ENCODE measurements at places on chromosomes 7 and 10.

- peak; percentile 39 for DNase-seq
These were observed 563 bp downstream of the STAM start for GRCh38 chr10:17644485-17644943.

- DNase-seq: no peak
These were observed 345.6 kb downstream of the MDFIC start for GRCh38 chr7:115267503-115267902.

DNA sequence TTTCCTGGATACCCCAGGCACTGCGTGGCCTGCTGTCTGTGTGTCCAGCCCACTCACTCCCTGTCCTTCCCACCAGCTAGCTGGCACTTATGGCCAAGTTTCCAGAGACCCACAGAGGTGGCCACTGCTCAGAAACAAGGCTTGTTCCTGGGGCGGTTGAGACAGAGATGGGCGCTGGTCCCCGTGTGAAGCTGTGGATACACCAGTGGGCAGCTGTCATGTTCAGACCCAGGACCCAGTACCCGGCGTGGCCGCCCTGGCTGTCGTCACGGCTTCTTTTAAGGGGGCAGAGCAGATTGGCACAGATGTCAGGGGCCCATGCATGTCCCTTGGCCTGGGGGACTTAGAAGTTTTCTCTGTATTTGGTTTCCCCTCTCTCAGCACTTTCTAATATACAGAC, 36.3 kb downstream of the FOXL3 start:
- no peak for DNase-seq

DNA sequence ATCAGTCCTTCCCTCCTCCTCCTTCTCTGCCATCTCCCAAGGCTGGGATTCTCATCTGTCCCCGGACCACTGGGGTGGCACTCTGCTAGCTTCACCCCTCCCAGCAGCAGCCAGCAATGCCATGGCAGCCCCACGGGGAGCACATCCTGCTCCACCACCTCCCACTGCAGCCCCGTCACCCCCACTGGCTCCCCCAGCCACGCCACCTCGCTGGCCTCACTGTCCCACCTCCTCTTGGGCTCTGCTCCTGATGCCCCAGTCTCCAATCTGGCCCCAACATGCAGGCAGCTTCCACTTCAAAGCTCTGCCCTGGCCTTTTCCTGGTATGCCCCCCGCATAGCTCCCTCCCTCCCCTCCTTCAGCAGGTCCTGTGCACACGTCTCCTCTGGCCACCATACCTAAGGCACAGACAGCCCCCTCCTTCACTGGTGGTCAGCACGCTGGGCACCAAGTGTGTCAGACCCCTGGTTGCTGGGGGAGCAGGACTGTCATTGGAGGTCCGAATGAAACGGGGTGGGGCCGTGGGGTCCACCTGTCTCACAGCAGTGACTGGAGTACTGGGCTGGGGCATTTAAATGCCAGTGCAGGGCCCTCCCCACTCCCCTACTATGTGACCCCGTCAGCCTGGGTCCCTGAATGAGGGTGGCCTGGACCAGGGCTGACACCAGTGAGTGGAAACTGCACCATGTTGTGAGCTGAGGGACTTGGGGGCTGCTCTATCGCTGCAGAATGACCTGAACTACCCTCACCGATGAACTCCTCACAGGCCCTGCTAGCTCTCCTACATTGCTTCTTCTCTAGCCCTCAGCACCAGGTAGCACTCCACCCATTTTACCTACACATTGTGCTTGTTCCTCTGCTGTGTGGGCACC, 38.7 kb downstream of the RASGEF1A start:
- no peak for DNase-seq

Measured in EL (cell line).